Natural killer cell treated with Interleukin-12 subunit alpha and Interleukin-12 subunit beta and Interleukin-15 and Interleukin-18, amount 100 ng/mL, for 72 hours (primary cell): ENCODE measurements at places on chromosomes 6 and 20.

GRCh38 chr6:143936778-143937667 lies 71.0 kb downstream of the PLAGL1 start:
- H3K27ac ChIP-seq = no peak overlapping the region
- H3K27me3 ChIP-seq = peaks cover 8% of the 10 kb centered on the region

DNA sequence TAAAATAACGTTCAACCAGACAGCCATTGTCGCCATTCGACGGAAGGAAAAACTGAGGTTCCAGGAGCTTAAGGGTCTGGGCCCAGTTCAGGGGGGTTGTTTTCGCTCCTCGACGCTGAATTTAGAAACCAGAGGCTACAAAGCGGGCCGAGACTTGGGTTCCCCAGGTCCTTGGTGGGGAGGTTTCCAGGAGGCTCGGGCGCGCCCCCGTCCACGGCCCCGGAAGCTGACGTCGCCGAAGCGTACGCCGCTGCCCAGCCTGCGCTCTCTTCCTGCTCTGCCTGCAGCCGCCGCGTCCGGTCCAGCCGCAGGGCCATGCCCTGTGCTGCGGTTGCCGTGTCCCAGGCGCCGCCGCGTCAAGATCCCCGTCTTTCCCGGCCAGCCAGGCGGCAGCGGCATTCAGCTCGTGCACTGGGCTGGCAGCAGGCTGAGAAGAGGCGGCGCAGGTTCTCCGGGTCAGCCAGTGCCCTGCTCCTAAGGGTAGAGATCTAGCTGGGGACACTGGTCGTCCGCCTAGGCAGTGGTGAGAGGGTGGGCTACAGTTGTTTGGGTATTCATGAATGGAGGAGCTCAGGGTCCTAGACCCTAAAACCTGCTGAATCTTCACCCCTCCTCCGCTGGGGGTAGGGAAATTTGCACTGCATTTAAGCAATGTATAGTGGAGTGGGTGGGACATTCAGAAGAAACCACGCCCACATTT lies 901 bp upstream of the TRIM26 start:
- peaks cover 15% of the 10 kb centered on the region for H3K36me3 ChIP-seq
- DNase-seq = peak; percentile 87
- no peaks in the 10 kb centered on the region for H3K27me3 ChIP-seq
- H3K4me1 ChIP-seq = peaks cover 54% of the 10 kb centered on the region

DNA sequence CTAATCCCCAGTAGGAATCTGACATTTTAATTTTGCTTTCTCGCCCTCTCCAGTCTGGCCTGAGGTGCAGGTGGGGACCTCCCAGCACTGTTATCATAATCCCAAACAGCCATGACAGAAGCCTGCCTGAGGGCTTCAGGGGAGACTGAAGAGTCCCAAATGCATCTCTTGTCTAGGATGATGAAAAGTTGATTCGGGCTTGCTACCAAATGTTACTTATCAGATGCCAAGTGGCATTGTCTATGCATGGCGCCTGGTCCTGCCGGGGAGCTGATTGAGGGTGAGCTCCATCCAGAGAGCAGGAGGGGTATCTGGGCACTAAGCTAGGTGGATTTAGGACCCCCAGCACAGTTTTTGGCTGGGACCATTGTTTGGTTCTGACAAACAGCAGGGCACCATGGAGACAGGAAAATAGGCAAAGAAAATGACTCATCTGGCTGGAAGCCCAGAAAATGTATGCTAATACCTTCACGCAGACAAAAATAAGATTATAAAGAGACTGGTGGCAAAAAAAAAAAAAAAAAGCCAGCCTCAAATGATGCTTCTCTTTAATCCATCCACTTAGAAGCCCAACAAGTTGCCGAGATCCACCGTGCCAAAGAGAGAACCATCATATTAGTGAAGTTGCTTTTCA lies 513.7 kb upstream of the SULF2 start:
- no peak overlapping the region for H3K4me3 ChIP-seq
- H3K27ac ChIP-seq = no peak overlapping the region
- no peak for DNase-seq
- no peaks in the 10 kb centered on the region for H3K36me3 ChIP-seq

- no peak for DNase-seq
- H3K4me1 ChIP-seq = peaks cover 23% of the 10 kb centered on the region
- H3K36me3 ChIP-seq = no peaks in the 10 kb centered on the region
- H3K27me3 ChIP-seq = no peaks in the 10 kb centered on the region
These were observed 19.5 kb downstream of the RNF24 start for GRCh38 chr20:3995749-3996320.

GRCh38 chr20:59031564-59032022 lies 542 bp downstream of the ATP5F1E start:
- peaks cover 42% of the 10 kb centered on the region for H3K4me1 ChIP-seq
- no peaks in the 10 kb centered on the region for H3K27me3 ChIP-seq
- H3K36me3 ChIP-seq = peaks cover 53% of the 10 kb centered on the region
- DNase-seq = no peak
- H3K27ac ChIP-seq = peak overlapping the region; percentile 84

- H3K27ac ChIP-seq = no peak overlapping the region
- peaks cover 29% of the 10 kb centered on the region for H3K27me3 ChIP-seq
- DNase-seq = no peak
- no peaks in the 10 kb centered on the region for H3K4me1 ChIP-seq
- H3K4me3 ChIP-seq = no peak overlapping the region
These were observed 296.8 kb downstream of the PREX1 start for GRCh38 chr20:48530957-48531356.

GRCh38 chr6:101281266-101281665 lies 112.2 kb upstream of the GRIK2 start:
- no peak for DNase-seq
- H3K27me3 ChIP-seq = no peaks in the 10 kb centered on the region
- no peak overlapping the region for H3K4me3 ChIP-seq
- no peaks in the 10 kb centered on the region for H3K4me1 ChIP-seq
- no peaks in the 10 kb centered on the region for H3K36me3 ChIP-seq

- H3K4me3 ChIP-seq = no peak overlapping the region
- no peak for DNase-seq
- H3K27ac ChIP-seq = no peak overlapping the region
- H3K27me3 ChIP-seq = peaks cover 13% of the 10 kb centered on the region
- no peaks in the 10 kb centered on the region for H3K4me1 ChIP-seq
- no peaks in the 10 kb centered on the region for H3K36me3 ChIP-seq
These were observed 105.6 kb downstream of the TNFRSF21 start for GRCh38 chr6:47203938-47204611.

- H3K4me3 ChIP-seq = no peak overlapping the region
- H3K4me1 ChIP-seq = no peaks in the 10 kb centered on the region
- H3K27ac ChIP-seq = no peak overlapping the region
- peaks cover 24% of the 10 kb centered on the region for H3K27me3 ChIP-seq
- H3K36me3 ChIP-seq = no peaks in the 10 kb centered on the region
These were observed 31.3 kb upstream of the CCDC167 start for GRCh38 chr6:37531026-37531425.

DNA sequence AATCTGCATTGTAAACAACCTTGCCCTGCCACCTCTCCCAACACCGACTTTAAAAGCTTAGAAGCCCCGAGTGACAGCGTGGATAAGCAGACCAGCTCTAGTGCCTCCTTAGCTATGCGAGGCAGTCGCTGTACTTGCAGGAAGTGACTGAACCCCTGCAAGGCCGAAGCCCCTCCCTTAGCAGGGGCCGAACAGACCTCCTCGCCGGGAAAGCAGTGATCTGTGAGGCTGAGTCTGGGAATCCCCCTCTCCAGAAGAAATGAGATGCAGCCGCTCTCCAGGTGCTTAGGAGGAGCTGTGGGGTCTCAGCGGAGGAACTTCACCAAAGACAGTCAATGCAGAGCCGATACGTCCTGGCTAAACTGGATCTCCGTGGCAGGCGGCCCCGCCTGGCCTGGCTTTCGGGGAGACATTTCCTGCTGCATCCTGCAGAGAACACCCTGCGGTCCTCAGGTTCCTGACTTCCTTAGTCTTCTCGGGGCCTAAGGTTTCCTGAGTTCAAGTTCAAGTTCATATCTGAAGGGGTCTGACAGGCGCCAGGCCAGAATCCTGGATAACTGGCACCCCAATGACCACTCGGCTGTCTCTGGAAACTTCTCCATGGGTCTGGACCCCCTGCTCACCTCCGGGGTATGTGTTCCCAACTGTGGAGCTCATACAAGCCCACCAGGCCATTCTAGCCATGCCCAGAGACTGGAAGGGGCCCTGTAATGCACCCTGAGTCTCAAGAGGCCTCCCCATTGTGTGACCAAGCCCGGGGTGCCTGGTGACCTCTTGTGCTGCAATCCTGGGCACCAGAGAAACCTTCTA lies 20.4 kb upstream of the FRMD1 start:
- H3K36me3 ChIP-seq = no peaks in the 10 kb centered on the region
- H3K4me1 ChIP-seq = no peaks in the 10 kb centered on the region
- H3K27ac ChIP-seq = no peak overlapping the region
- peaks cover 18% of the 10 kb centered on the region for H3K27me3 ChIP-seq
- no peak overlapping the region for H3K4me3 ChIP-seq

GRCh38 chr20:44518248-44518647 lies 3.6 kb downstream of the SERINC3 start:
- no peak overlapping the region for H3K4me3 ChIP-seq
- peaks cover 32% of the 10 kb centered on the region for H3K4me1 ChIP-seq
- no peak for DNase-seq
- H3K36me3 ChIP-seq = no peaks in the 10 kb centered on the region
- H3K27me3 ChIP-seq = no peaks in the 10 kb centered on the region

DNA sequence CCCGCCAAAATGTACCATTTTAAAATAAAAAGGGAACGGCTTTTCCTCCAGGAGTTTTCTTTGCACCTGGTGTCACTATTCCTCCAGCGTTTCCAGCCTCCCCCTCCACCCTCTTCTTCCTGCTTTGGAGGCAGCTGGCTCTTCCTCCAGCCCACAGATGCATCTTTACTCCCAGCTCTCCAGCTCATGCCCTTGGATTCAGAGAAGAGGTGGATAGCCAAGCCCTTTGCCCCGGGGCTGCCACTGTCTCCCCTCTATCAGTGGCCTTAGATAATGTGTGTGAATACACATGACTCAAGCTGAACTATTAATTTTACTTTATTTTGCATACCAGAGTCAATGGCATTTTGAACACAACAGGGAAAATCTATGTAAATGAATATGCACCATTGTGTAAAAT lies 15.3 kb upstream of the CDH4 start:
- H3K4me1 ChIP-seq = no peaks in the 10 kb centered on the region
- H3K27ac ChIP-seq = no peak overlapping the region
- H3K4me3 ChIP-seq = no peak overlapping the region
- DNase-seq = no peak
- H3K36me3 ChIP-seq = no peaks in the 10 kb centered on the region

- H3K27ac ChIP-seq = no peak overlapping the region
- DNase-seq = no peak
- no peaks in the 10 kb centered on the region for H3K4me1 ChIP-seq
- no peak overlapping the region for H3K4me3 ChIP-seq
These were observed 63.4 kb upstream of the MAP3K7 start for GRCh38 chr6:90650041-90650940.

DNA sequence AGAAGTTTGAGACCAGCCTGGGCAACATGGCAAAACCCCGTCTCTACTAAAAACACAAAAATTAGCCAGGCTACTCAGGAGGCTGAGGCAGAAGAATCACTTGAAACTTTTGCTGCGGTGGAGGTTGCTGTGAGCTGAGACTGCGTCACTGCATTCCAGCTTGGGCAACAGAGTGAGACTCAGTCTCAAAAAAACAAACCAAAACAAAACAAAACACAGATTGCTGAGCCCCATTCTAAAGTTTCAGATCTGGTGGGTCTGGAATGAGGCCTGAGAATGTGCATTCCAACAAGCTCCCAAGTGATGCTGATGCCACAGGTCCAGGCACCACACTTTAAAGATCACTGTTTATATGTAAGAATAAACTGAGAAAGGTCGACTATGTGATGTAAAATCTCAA lies 24.9 kb upstream of the TMEM14A start:
- H3K27me3 ChIP-seq = peaks cover 22% of the 10 kb centered on the region
- DNase-seq = no peak
- H3K27ac ChIP-seq = no peak overlapping the region
- H3K4me3 ChIP-seq = no peak overlapping the region
- peaks cover 4% of the 10 kb centered on the region for H3K4me1 ChIP-seq

DNA sequence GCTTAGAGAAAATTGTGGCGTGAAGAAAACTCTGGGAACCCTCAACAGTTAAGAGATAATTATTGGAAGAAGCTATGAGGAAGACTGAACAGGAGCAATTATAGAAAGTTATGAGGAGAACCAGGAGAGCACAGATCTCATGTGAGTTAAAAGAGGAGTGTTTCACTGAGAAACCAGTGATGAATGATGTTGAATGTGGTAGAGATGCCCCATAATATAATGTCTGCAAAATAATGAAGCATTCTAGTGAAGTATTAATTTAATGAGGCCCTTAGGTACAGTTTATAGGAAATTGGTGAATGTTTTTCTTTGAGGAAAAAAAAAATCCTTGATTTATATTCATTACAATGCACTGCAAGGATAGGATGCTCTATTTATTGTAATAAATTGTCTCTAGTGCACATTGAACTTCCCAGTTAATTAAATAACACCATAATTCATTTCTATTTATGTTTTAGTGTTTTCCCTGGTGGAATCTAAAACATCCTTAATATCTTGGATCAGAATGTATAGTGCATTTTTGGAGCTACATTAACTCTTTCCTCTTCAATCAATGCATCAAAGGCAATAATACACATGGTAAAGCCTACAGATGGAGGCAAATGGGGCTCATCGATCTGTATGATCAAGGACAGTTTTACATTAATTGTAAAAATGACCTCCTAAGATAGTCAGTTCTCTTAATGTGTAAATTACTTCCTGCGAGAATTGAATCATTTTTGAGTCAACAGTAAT lies 91.4 kb upstream of the EYS start:
- no peak overlapping the region for H3K27ac ChIP-seq
- DNase-seq = no peak
- no peaks in the 10 kb centered on the region for H3K4me1 ChIP-seq

GRCh38 chr6:12485226-12485764 lies 195.1 kb downstream of the EDN1 start:
- peaks cover 7% of the 10 kb centered on the region for H3K27me3 ChIP-seq
- no peak for DNase-seq
- no peaks in the 10 kb centered on the region for H3K36me3 ChIP-seq
- no peak overlapping the region for H3K4me3 ChIP-seq

- H3K27ac ChIP-seq = peak overlapping the region; percentile 40
- peaks cover 8% of the 10 kb centered on the region for H3K4me1 ChIP-seq
- no peak for DNase-seq
- H3K4me3 ChIP-seq = no peak overlapping the region
These were observed 55.3 kb downstream of the DLL1 start for GRCh38 chr6:170235391-170236125.

DNA sequence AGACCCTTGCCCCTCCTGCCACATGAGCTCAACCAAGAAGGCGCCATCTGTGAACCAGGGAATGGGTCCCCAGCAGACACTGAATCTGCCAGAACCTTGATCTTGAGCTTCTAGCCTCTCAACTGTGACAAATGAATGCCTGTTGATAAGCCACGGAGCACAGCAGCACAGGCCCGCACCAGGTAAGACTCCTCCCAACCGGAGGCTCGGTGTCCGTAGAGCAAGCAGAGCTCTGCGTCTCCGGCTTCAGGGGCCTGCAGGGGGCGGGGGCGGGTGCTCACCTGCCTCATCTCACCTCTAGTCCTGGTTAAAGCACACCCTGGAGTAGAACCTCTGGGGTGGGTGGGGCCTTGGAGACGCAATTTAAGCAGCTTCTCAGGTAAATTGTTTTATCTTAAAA lies 122.7 kb downstream of the SMOC2 start:
- DNase-seq = no peak
- H3K4me1 ChIP-seq = no peaks in the 10 kb centered on the region

- H3K27ac ChIP-seq = no peak overlapping the region
- no peaks in the 10 kb centered on the region for H3K36me3 ChIP-seq
- H3K27me3 ChIP-seq = peaks cover 15% of the 10 kb centered on the region
- DNase-seq = no peak
- H3K4me3 ChIP-seq = no peak overlapping the region
- no peaks in the 10 kb centered on the region for H3K4me1 ChIP-seq
These were observed 27.0 kb upstream of the ECI2 start for GRCh38 chr6:4162370-4162769.

- H3K27me3 ChIP-seq = peaks cover 26% of the 10 kb centered on the region
- DNase-seq = no peak
- no peaks in the 10 kb centered on the region for H3K36me3 ChIP-seq
- H3K4me1 ChIP-seq = no peaks in the 10 kb centered on the region
These were observed 103.0 kb downstream of the SASH1 start for GRCh38 chr6:148445620-148446019.
